Thoracic aorta endothelial cell (primary cell): ENCODE measurements at places on chromosomes 16 and 17. TPM values are rescaled to one million over a fixed set of nuclear protein-coding genes. Genes with fewer than 3 reads are reported as not detected.

GGT6 gene
- not detected in 2 replicates for total RNA-seq

SHISA9 gene
- under 0.01 TPM in 1 of 2 replicates, not detected in the other for total RNA-seq

TMC7 gene
- total RNA-seq = 4.2 and 5.6 TPM in 2 replicates

USP43 gene
- 0.13 and 0.22 TPM in 2 replicates for total RNA-seq
